ENCODE measurements at places on chromosomes 5 and 9.

DNA sequence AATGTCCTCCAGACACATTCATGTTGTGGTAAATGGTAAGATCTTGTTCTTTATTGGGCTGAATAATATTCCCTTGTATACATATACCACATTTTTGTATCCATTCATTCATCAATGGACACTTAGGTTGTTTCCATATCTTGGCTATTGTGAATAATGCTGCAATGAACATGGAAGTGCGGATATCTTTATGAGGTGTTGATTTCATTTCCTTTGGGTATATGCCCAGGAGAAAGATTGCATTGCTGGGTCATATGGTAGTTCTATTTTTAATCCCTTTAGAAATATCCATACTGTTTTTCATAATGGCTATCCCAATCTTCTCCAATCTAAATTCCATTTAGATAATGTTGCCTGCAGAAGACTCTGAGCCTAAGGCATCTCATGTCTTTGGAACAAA, 78.0 kb upstream of the TNC start:
- no peak for DNase-seq

DNA sequence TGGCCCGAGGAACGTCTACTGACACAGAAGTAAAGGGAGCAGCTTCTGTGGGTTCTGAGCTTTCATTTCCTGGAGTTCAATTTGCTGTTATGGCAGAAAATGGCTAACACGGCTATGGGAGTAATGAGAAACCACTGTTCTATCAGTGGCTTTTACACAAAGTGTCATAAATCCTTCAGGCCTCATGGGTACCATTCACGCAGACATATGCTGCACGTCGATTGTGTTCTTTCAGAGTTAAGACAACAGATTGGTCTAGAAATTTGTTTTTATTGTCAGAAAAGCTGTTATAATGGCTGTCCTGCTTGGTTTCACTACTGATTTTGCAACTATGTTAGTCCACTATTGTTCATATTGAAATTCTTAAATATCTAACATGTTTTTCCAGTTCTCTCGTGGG, 135.4 kb downstream of the ALDH1A1 start:
- DNase-seq: no peak

DNA sequence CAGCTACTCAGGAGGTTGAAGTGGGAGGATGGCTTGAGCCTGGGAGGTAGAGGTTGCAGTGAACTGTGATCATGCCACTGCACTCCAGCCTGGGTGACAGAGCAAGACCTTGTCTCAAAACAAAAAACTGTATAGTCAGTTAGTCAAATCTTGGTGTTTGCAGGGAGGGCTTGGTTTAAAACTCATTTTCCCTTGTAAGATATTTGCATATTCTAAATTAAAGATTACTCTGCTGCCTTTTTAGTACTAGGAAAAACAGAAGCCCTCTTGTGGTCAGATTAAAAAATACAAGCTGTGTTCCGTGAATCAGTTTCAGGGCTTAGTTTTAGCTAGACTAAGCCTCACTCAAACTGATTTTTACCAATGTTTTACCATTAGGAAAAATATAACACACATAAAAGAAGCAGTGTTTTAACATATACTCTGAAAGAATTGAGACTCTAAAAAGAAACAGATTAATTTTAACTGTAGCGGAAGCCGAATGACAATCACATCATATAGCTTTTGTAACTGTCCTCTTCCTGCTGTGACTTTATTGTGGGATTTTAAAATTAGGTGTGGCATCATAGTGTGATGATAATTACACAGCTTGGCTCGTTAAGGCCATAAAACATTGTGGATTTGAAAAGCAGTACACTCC, 84.9 kb upstream of the BASP1 start:
- DNase-seq: no peak

DNA sequence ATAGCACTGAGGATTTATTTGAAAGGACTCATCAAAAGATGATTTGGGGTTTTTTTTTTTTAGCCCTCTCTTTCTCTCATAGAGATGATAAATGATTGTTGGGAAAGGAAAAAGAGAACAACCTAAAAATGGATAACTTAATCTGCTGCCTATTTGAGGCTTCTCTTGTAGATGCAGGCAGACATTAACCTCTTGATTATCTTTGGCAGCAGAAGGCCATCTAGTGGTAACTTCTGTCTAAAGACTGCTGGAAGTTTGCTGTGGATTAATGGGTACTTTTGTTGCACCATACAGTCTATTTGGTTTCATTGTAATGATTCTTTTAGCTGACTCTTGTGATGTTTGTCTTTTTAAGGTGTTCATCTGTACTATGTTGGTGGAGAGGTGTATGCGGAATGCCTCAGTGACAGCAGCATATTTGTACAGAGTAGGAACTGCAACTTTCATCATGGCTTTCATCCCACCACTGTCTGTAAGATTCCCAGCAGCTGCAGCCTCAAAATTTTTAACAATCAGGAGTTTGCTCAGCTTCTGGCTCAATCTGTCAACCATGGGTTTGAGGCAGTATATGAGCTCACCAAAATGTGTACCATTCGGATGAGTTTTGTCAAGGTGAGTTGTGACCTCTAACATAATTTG, 18.8 kb downstream of the SMIM32 start:
- DNase-seq: no peak

DNA sequence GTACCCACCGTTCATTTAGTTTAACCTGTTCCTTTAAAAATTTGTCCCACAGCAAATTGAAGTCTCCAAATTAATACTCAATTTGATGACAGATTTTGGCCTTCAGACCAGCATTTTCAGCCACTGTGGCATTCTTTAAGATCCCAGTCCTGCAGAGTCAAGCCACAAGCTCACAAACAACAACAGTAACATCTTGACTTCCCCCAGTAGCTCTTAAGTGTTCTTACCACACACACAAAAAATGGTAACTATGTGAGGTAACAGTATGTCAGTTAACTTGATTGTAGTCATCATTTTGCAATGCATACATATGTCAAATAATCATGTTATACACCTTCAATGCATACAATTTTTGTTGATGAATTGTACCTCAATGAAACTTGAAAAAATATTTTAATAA, 247.9 kb downstream of the LURAP1L start:
- DNase-seq: no peak

DNA sequence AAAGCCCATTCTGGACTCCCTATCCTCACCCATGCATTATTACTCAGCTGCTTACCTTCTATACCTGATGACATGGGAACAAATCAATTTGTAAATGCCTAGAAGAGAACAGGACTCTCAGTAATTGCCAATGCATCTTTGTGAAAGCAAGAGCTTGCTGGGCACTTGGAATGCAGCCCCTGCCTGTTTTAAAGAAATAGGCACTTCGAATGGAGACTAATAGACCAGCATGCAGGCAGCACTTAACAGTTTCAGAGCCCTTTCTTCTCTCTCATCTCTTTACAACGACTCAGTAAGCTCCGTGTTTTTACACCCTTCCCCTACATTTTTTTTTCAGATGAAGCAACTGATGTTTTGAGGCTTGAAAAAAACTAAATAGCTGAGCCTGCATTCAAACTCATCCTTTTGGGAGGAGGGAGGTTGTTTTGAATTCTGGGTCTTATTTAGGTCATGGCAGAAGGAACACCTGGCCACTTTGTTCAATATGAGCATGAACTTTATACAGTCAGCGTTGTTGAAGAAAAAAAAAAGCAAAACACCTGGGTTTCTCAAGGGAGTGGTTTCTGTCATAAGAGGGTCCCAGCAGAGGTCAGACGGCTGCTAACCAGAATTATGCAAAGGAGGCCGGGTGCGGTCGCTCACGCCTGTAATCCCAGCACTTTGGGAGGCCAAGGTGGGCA, 34.6 kb upstream of the WHRN start:
- no peak for DNase-seq

DNA sequence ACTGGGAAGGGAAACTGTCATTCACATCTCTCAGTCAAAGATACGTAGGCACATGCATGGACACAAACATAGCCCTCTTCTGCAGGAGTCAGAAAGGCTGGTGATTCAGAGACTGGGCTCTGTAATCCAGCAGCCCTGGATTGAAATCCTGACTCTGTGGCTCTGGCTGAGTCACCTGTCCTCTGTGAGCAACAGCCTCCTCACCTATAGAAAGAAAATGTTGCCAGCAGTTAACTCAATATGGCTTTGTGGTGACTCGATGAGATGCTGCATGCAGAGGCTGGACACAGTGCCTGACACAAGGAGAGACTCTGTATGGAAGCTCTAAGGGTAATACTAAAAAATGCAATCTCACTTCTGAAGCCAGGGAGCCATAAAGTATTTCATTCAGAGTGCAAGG, 23.9 kb upstream of the CDKN2AIPNL start:
- no peak for DNase-seq

- no peak for DNase-seq
Observed at GRCh38 chr5:154647761-154648145, 107.4 kb upstream of the LARP1 start.

GRCh38 chr5:175878544-175879438, 7.4 kb downstream of the CPLX2 start:
- no peak for DNase-seq

GRCh38 chr9:16652582-16652981, 217.9 kb downstream of the BNC2 start:
- no peak for DNase-seq

GRCh38 chr5:141954194-141954593, 3.8 kb downstream of the PCDH12 start:
- DNase-seq: no peak

DNA sequence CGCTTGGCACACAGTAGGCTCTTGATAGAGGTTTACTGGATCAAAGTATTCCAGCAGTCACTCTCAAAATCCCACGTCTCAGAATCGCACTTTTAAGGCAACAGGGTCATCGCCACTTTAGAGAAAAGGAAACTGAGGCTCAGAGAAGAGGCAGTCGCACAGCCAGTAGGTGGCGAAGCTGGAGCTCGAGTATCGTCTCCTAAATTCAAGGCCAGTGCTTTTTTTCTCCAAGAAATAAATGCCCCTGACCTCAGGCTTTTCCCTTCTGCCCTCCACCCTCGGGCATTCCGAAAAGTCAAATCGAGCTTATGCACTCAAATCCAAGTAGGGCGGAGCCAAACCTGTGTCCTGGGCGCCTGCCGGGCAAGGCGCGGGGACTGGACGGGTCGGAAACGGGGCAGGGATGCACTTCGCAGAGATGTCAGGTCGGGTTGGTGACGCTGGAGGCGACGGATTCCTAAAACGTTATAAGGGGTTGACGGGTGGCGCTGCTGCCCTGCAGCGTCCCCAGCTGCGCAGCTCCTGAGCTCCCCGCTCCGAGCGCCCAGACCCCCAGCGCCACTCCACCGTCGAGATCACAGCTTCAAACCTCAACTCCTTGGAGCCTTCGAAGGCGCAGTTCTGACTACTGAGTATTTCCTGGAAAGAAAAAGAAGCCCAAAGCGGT, 4.7 kb upstream of the FOXB2 start:
- no peak for DNase-seq

DNA sequence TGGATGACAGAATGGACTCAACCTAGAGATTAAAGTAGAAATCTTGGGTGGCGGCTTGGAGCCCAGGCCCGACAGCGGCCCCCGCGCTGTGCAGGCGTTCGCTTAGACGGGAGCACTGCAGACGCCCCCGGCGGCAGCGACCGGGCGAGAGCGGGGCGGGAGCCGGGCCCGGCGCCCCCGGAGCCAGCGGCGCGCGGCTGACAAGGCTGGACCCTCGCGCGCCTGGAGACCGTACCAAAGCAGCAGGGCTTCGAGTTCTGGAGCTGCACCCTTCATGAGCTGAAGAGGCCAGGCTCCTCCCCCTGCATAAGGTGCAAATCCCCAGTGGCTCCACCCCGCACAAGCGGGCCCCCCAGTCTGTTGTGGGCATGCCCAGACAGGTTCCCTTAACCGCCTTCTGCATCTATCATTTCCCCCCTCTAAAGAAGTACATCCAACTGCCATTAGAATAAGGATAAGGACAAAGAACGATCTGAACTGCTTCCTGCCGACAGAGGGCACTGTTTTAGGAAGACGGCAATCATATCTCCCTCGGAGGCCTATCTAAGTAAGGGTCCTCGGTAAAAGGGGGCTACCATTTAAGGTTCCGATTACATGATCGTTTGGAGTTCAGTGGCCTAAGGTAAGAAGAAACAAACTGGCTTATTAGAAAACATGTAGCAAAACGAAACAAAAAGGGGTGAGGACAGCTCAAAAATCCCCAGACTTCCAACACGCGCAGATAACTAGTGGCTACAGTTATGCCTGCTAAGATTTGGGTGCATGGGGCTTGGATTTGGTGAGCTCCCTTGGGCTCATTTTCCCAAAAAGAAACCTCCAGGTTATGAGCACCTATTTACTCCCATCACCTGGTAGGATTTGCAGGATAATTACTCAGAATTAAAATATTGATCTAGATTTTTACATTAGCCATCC, 66.3 kb downstream of the RGMB start:
- no peak for DNase-seq

- DNase-seq: no peak
Observed at GRCh38 chr9:128250839-128251731, 24.7 kb downstream of the GOLGA2 start.

DNA sequence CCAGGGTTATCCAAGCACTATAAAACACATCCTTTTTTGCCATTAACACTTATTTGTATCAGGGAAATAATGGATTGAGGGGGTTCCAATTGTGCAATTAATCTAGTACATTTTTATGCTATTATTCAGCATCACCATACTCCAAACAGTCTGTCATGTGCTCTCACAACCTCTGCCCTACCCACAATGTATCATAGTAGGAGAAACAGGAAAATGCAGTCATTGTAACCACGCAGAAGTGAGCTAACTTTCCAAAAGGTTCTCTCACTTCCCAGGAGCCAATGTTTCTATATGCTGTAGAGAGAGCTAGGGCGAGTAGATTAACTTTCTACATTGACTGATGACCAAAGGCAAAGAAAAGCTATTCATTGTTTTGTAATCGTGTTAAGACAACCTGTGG, 29.8 kb downstream of the DAB2 start:
- no peak for DNase-seq

- no peak for DNase-seq
Observed at GRCh38 chr5:6907320-6907918, 194.2 kb downstream of the TENT4A start.

GRCh38 chr5:78720227-78720985, 71.8 kb upstream of the LHFPL2 start:
- no peak for DNase-seq

DNA sequence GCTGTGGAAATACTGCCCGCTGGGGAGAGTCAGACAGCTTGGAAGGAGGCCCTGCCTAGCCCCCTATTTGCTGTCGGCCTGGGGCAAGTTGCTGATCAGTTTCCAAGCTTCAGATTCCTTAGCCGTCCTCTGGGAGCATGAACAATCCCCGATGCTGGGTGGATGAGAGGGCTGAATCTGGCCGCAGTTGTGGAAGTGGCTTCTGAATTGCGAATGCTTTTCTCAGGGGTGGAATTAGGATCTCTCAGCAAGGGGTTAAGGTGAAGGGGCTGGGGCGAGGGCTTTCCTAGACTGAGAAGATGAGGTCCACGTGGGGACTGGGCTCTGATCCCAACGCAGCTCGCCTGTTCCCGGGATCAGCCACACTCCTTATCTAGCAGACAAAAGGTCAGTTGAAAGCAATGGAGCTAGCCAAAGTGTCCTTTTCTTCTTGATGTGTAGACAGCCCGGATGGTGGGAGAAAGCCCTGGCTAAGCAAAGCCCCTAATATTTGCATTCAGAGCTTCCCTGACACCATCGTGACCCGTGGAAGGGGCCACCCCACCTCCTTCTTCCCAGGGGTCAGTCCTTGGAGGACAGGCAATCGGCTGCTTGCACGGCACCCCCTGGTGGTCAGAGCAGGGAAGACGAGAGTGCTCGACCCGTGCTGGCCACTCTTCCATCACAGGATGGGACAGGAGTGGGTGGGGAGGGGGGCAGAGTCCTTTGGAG, 54.9 kb downstream of the COL15A1 start:
- peak; percentile 13 for DNase-seq

Data from stimulated activated CD8-positive, alpha-beta memory T cell treated with anti-CD3 and anti-CD28 coated beads, Interleukin-7, amount 100 ng/mL, for 4 hours (primary cell).